MG63 (cell line): ENCODE measurements at places on chromosomes 11 and 22. TPM values are rescaled to one million over a fixed set of nuclear protein-coding genes. Genes with fewer than 3 reads are reported as not detected.

C11orf42 gene
- total RNA-seq = not detected in 2 replicates

- DNase-seq = no peak
These were observed 22.0 kb downstream of the ATG13 start for GRCh38 chr11:46639197-46639839.

MRGPRE gene
- total RNA-seq = not detected in 2 replicates

GRCh38 chr11:48083421-48083820 lies 103.1 kb downstream of the PTPRJ start:
- no peak for DNase-seq

DNA sequence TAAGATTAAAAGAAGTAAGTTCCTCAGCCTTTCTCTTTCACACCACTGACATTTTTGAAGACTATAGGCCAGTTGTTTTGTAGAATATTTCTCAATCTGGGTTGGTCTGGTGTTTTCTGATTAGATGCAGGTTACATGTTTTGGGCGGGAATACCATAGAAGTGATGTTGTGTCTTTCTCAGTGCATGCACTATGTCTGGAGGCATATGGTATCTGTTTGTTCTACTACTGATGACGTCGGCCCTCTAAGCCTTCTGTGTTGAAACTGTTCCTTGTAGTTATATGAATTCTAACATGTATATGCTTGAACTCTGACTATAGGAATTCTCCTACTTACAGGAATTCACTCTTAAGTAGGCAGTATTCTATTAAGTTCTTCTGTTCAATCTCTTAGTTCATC lies 21.6 kb downstream of the ZFTA start:
- no peak for DNase-seq

DNA sequence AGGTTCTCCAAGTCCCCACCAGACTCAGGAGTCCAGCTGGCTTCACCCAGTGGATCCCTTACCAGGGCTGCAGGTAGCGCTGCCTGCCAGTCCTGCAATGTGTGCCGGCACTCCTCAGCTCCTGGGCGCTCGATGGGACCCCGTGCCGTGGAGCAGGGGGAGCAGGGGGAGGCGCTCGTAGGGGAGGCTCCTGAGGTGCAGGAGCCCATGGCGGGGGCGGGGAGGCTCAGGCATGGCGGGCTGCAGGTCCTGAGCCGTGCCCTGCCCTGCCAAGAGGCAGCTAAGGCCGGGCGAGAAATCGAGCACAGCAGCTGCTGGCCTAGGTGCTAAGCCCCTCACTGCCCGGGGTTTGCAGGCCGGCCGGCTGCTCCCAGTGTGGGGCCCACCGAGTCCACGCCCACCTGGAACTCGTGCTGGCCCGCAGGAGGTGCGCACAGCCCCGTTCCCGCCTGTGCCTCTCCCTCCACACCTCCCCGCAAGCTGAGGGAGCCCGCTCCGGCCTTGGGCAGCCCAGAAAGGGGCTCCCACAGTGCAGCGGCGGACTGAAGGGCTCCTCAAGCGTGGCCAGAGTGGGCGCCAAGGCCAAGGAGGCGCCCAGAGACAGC lies 792.9 kb upstream of the CCDC179 start:
- DNase-seq = no peak

- DNase-seq = no peak
These were observed 14.9 kb upstream of the NAV2 start for GRCh38 chr11:19697721-19698121.

DNA sequence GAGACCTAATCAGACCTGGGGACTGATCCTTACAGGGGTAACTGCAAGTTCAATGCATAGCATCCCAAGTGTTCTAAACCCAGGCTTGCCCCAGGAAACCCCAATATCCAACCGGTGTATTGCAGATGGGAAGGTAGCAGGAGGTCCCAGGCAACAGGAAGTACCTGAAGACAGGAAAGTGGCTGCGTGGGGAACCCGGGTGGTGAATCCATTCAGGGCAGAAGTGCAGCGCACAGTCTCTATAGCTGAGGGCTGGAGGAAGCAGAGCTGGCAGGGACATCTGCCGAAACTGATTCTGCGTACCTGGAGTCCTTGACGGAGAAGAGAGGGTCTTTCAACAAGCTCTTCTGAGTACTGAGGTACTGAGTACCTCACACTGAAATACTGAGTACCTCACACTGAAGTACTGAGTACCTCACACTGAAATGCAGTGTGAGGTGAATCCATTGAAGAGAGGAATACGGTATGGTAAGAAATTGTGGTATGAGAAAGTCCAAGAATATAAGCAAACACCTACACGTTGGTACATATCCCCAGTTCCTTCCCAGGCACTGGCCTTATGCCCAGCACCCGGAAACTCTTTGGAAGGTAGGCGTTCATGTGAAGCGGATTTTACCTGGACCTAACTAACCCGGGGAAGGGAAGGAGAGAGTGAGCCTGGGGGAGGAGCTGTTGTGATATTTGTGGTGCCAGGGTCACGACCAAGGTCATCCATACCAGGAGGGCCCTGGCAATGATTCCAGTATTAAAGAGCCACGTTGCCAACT lies 20.1 kb downstream of the SCN4B start:
- DNase-seq = no peak

GRCh38 chr22:41920271-41920976 lies 5.5 kb upstream of the SHISA8 start:
- no peak for DNase-seq

GRCh38 chr11:124446916-124447315 lies 1.4 kb upstream of the OR8B8 start:
- no peak for DNase-seq

- DNase-seq = no peak
These were observed 339.4 kb downstream of the MN1 start for GRCh38 chr22:27462190-27462589.

DNA sequence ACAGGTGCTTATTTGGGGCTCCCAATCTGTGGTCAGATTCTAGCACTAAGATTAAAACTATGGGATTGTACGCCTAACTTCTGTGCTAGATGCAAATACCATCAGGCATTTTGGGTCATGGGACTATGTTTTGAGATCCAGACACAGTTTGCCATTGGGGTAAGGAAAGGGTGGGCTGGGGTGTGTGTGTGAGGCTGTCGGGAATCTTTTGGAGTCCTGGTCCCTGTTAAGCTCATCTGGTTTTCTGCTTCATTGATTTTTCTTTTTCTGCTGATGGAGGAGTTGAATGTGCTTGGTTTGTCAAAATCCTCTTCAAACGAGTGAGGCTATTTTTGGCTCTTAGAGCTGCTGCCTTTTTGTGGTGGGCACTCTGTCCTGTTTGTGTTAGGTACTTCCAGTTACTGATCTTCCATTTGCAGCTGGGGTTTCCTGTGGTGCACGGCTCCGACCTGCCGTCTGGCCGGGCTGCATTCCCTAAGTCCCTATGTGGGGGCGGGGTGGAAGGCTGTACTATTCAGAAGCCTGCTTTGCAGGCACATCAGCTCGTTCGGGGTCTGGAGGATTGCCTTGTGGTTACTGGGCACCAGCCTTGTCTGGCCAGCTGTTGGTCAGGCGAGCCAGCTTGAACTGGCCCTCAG lies 2.9 kb downstream of the BCR start:
- DNase-seq = peak; percentile 78

DNA sequence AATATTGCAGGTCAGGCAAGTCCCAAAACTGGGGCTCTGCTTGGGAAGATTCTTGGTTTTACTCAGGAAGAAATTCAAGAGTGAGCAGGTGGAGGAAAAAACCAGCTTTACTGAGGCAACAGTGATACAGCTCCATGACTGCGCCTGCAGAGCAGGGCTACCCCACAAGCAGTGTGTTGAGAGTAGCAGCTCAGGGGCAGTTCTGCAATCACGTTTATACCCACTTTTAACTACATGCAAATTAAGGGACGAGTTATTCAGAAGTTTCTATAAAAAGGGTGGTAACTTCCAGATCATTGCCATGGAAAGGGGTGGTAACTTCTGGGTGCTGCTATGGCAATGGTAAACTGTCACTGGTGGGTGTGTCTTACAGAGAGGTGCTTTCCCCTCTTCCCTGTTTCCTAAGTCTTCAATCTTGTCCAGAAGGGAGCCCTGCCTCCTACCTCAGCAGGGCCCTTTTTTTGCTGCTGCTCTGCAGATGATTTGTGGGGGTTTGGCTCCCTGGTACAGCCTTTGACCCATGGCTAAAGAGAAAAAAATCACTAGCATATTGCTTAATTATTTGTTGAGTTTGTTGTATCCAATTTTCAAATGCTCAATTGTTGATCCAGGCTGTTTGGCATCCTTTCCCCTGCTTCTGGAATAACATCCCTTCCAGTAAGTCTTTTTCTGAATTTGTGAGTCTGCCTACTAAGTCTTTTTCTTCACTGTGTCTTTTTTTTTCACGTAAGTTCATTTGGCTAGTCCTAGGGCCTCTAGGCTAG lies 30.0 kb upstream of the ME3 start:
- no peak for DNase-seq

DUSP8 gene
- 1.1 and 4.5 TPM in 2 replicates for total RNA-seq

AIP gene
- 85.1 and 122 TPM in 2 replicates for total RNA-seq

- no peak for DNase-seq
These were observed 7.6 kb upstream of the VPS37C start for GRCh38 chr11:61168800-61169199.

SMCO4 gene
- total RNA-seq = 11.4 and 20.5 TPM in 2 replicates

ACTN3 gene
- not detected in 2 replicates for total RNA-seq

GRCh38 chr11:95512177-95512576 lies 277.4 kb downstream of the FAM76B start:
- peak; percentile 83 for DNase-seq

GRCh38 chr11:131889146-131889577 lies 518.7 kb downstream of the NTM start:
- DNase-seq = peak; percentile 25

- no peak for DNase-seq
These were observed 2.7 kb downstream of the SIK3 start for GRCh38 chr11:117095284-117096161.
